Mesendoderm (in vitro differentiated cells): ENCODE measurements at places on chromosomes 16 and 17.

DNA sequence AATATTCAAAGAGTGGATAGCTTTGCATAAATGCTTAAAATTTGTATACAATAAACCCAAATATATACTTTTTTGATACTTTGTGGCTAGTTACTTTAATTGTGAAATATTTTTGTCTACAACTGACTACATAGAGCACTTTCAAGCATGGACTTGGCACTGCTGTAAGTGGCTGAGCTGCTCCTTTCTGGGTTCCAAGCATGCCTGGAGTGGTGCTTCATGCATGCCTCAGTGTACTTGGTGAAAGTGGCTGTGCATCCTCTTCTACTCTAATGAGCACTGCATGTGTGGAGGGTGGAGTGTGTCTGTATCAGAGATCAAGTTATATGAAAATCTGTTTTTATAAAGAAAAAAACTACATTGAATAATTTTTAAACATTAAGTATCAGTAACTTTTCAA is 94.1 kb downstream of the OMG start:
- H3K27me3 ChIP-seq = no peaks in the 10 kb centered on the region
- H3K4me3 ChIP-seq = no peak overlapping the region
- DNase-seq = no peak
- H3K4me1 ChIP-seq = no peaks in the 10 kb centered on the region
- H3K27ac ChIP-seq = no peak overlapping the region

DNA sequence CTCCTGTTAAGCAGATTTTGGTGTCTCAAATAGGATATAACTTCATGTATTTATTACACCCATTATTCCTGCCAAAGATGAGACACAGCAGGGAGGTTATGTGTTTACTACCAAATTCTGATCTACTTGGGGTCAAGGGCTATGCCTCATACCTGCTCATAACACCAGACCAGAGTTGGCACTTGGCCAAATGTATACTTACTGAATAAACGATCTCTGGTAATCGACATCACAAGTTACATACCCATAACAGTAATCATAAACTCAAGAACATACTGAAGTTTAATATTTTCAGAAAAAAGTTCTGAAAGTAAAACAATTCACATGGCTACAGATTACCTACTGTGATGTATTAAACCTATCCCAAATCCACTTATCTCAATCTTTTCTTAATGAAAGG is 2.9 kb downstream of the TMEM170A start:
- no peak overlapping the region for H3K27ac ChIP-seq
- H3K27me3 ChIP-seq = no peaks in the 10 kb centered on the region
- no peak overlapping the region for H3K4me3 ChIP-seq
- DNase-seq = no peak
- no peaks in the 10 kb centered on the region for H3K36me3 ChIP-seq

- no peaks in the 10 kb centered on the region for H3K4me1 ChIP-seq
- H3K27me3 ChIP-seq = no peaks in the 10 kb centered on the region
- no peak for DNase-seq
- H3K4me3 ChIP-seq = no peak overlapping the region
- no peaks in the 10 kb centered on the region for H3K36me3 ChIP-seq
- H3K27ac ChIP-seq = no peak overlapping the region
Observed at GRCh38 chr17:40873801-40874200, 6.8 kb upstream of the KRT12 start.

- peak overlapping the region; percentile 70 for H3K4me3 ChIP-seq
- DNase-seq = no peak
- no peak overlapping the region for H3K27ac ChIP-seq
- peaks cover 1% of the 10 kb centered on the region for H3K4me1 ChIP-seq
Observed at GRCh38 chr17:49576917-49577649, 1.4 kb downstream of the NXPH3 start.

GRCh38 chr17:59470624-59471297 is 94.6 kb upstream of the DHX40 start:
- no peaks in the 10 kb centered on the region for H3K4me1 ChIP-seq
- H3K36me3 ChIP-seq = no peaks in the 10 kb centered on the region
- H3K4me3 ChIP-seq = no peak overlapping the region
- no peaks in the 10 kb centered on the region for H3K27me3 ChIP-seq
- DNase-seq = no peak
- no peak overlapping the region for H3K27ac ChIP-seq

GRCh38 chr16:23754594-23755483 is at the start of gene CHP2:
CHP2 (plus strand) TSS chr16:23755026; CDS start chr16:23755050, 24 bp downstream.
- H3K27ac ChIP-seq = no peak within 1 kb of the TSS
- H3K27me3 ChIP-seq = peaks cover 9% of the 10 kb centered on the region
- peak; percentile 6 for DNase-seq
- no peak within 1 kb of the TSS for H3K4me3 ChIP-seq
- no peaks in the 10 kb centered on the region for H3K4me1 ChIP-seq

DNA sequence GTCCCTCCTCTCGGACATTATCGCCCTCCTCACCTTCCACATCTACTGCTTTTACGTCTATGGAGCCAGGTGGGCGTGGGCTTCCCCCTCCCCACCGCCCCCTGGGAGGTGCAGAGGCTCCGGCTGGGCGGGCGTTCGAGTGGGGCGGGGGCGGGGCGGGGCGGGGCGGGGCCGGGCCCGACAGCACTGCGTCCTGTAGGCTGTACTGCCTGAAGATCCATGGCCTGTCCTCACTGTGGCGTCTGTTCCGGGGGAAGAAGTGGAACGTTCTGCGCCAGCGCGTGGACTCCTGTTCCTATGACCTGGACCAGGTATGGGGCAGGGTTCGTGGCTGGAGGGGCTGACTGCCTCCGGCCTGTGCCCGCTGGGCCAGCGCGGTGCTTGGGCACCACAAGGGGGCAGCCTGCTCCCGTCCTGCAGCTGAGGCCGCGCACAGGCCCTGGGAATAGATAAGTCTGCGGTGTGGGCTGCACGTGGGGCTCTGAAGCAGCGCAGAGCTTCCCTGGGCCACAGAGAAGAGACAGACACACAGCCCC is 9.2 kb downstream of the PIGQ start:
- no peaks in the 10 kb centered on the region for H3K36me3 ChIP-seq
- H3K4me1 ChIP-seq = no peaks in the 10 kb centered on the region
- DNase-seq = peak; percentile 89
- H3K27me3 ChIP-seq = no peaks in the 10 kb centered on the region
- no peak overlapping the region for H3K4me3 ChIP-seq

DNA sequence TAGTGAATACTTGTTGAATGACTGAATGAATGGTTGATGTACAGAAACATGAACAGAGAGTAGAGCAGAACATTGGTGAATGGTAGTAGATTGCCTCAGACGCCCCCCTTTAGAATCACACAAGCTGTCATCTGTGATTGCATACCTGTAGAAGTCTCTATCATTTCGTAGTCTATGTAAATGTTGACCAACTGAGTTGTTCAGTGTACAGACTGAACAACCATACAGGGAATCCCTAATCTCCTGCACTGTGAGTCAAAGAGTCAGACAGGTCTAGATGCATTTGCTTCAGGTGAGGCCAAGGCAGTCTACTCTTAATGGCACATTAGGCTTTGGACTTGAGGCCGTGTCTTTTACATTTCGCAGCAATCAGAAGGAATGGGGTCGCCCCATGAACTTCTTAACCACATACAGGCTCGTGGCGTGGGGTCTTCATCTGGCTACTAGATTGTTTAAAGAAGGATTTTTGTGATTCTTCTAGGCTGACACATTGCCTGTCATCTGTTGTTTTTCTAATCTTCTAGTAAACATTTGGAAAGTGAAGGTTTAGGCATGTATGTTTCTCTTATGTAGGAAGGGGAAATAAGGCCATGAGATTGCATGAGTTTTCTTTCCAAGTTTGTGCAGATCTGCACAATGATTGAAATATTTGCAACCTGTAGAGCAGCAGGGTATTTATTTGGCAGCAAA is 157.4 kb downstream of the WWOX start:
- H3K27me3 ChIP-seq = no peaks in the 10 kb centered on the region
- DNase-seq = no peak
- peaks cover 2% of the 10 kb centered on the region for H3K4me1 ChIP-seq
- no peaks in the 10 kb centered on the region for H3K36me3 ChIP-seq

GRCh38 chr16:22665803-22666202 is 148.2 kb upstream of the HS3ST2 start:
- H3K4me1 ChIP-seq = no peaks in the 10 kb centered on the region
- H3K27ac ChIP-seq = no peak overlapping the region
- no peaks in the 10 kb centered on the region for H3K27me3 ChIP-seq
- H3K36me3 ChIP-seq = no peaks in the 10 kb centered on the region

- H3K27ac ChIP-seq = no peak overlapping the region
- H3K36me3 ChIP-seq = no peaks in the 10 kb centered on the region
- no peak for DNase-seq
- H3K4me3 ChIP-seq = no peak overlapping the region
- no peaks in the 10 kb centered on the region for H3K4me1 ChIP-seq
Observed at GRCh38 chr16:58425756-58426494, 33.7 kb downstream of the GINS3 start.

DNA sequence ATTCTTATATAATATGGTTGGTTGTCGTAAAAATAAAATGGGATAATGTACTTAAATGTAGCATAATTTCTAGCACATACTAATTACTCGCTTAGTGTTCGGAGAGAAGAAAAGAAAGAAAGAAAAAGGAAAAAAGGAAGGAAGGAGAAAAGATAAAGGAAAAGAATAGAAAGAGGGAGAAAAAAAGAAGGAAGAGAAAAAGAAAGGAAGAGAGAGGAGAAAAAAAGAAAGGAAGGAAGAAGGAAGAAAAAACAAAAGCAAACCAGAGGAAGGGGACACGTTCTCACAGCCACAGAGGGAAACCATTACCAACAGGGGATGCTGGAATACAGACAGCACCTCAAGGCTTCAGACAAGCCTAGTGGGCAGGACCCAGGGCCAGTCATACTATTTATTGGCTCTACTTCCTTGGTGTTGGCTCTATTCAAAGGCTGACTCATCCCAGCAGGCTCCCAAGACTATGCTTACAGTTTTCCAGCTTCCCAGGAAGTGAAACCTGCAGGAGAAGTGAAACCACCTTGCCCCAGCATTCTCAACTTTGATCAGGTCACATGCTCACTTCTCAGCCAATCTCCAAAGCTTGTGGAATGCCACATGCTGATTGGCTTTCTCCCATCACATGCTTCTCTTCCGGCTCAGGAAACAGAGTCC is 273.5 kb upstream of the IRX5 start:
- no peaks in the 10 kb centered on the region for H3K4me1 ChIP-seq
- peak; percentile 70 for DNase-seq
- H3K36me3 ChIP-seq = no peaks in the 10 kb centered on the region
- no peak overlapping the region for H3K4me3 ChIP-seq

DNA sequence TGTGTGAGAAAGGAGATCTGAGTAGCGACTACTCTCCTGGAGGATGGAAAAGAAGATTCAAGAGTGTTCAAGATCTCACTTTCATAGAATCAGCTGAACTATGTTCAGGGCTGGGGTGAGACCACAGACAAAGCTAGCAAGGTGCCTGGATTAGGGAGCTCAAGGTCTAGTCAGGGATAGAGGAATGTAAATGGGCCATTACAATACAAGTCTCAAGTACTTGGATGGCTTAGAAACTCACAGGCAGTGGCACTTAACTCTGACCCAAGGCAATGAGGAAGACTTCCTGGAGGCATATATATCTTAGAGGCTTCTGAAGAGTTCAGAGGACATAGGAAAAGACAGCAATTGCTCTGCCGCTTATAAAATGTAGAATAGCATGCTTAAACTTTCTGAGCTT is 184.9 kb upstream of the CDH11 start:
- no peak overlapping the region for H3K4me3 ChIP-seq

DNA sequence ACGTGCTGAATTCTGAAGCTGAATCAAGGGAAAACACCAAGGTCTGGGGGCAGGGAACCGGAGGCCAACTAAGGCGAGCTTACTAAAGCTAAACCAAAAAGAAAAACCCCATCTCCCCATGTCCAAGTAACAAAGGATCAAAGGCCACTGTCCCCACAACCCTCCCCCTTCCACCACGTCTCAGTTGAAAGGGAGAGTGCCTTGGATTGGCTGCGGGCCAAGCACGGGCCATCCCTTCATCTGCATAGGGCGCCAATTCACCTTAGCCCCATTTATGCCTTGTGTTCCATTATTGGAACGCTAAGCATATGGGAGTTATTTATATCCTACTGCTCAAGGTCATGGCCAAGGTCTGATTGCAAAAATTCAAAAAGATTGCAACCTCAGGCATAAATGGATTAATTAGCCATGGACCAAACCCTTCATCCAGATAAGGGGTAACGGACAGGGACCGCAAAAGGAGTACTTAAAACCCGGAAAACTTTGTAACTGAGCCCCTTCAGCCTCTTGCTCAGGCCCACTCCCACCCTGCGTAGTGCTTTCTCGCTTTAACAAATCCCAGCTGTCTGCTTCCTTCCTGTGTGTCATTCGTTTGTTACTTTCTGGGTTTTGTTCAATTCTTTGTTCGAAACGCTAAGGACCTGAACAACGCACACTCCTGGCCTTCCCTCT is 740 bp upstream of the ATP6V0D1 start:
- H3K27ac ChIP-seq = no peak overlapping the region
- no peak for DNase-seq
- no peaks in the 10 kb centered on the region for H3K27me3 ChIP-seq

DNA sequence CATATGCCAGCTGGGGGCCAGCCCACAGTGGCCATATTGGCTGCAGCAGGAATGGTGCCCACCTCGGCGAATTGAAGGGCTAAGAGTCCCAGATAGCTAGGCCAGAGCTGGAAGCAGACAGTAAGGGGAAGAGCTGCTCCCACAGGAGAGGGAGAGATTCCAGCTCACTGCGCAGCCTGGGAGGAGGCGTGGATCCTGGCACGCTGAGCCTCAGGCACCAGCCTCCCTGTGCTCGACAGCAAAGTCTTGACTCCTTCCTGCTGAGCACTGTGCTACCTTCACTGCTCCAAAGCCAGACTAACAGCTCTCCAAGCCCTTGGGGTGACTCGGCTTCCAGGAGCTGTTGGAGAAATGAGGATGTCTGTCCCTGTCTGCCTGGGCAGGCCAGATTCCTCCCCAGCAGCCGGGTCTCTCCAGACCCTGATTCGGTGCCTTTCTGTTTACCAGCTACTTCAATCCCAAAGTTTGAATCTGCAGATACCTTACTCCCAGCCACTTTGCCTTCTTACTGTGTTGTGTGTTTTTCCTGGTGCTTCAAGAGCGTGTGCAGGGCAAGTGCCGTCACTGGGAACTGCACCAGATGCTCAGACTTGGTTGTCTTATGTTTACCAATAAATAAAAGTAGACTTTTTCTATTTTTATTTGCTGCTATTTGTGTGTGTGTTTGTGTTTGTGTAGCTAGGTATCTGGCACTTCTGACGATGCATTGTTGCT is 9.1 kb downstream of the CBX2 start:
- H3K4me1 ChIP-seq = no peaks in the 10 kb centered on the region
- H3K36me3 ChIP-seq = no peaks in the 10 kb centered on the region
- no peak overlapping the region for H3K4me3 ChIP-seq
- no peak for DNase-seq
- no peak overlapping the region for H3K27ac ChIP-seq
- H3K27me3 ChIP-seq = peaks cover 33% of the 10 kb centered on the region

DNA sequence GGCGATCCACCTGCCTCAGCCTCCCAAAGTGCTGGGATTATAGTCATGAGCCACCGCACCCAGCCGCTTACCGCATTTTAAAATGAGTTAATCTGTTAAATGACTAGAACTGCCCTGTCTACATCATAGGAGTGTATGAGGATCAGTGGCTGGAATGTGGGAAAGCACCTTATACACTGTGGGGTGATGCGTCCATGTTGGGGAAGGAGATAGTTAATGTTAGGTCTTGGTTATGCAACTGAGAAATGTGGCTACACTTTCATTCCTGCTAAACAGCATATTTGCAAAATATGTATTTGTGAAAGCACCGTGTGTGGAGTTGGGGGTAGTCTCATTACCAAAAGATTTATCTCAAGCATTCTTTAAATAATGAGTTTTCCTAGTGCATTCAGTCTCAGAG is 107.6 kb downstream of the SPACA3 start:
- no peak for DNase-seq
- H3K27ac ChIP-seq = no peak overlapping the region
- no peaks in the 10 kb centered on the region for H3K4me1 ChIP-seq
- H3K4me3 ChIP-seq = no peak overlapping the region
